ENCODE measurements at places on chromosomes 5 and 9.

GRCh38 chr9:100505564-100506159, 32.7 kb downstream of the TMEFF1 start:
- peak; percentile 44 for DNase-seq

DNA sequence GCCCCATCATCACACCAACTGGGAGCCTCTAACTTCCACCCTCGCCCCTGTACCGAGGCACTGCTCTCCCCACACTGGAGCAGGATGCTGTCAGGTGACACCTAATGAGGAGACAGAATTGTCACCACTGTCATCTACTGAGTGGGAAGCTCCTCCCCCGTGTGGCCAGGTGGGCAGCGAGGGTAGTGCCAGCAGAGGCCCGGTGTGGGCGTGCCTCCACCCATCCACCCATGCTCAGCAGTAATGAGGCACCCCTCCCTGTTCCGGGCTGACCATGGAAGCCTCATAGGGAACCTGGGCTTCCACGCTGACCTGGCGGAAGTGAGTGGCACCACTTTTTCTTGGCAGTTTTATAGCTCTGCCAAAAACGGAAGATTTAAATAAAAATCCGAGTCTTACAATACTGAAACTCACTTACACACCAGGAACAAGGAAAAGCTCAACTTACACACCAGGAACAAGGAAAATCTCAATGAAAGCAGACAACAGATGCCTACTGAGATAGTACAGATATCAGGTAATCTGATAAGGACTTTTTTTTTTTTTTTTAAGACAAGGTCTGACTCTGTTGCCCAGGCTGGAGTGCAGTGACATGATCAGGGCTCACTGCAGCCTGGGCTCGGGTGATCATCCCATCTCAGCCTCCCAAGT, 30.6 kb upstream of the ASS1 start:
- DNase-seq: no peak

- no peak for DNase-seq
Measured at GRCh38 chr5:116739571-116739970, 164.9 kb upstream of the SEMA6A start.

- no peak for DNase-seq
Measured at GRCh38 chr5:172150514-172151425, 37.3 kb downstream of the STK10 start.

- no peak for DNase-seq
Measured at GRCh38 chr9:94922098-94922607, 195.7 kb downstream of the AOPEP start.

DNA sequence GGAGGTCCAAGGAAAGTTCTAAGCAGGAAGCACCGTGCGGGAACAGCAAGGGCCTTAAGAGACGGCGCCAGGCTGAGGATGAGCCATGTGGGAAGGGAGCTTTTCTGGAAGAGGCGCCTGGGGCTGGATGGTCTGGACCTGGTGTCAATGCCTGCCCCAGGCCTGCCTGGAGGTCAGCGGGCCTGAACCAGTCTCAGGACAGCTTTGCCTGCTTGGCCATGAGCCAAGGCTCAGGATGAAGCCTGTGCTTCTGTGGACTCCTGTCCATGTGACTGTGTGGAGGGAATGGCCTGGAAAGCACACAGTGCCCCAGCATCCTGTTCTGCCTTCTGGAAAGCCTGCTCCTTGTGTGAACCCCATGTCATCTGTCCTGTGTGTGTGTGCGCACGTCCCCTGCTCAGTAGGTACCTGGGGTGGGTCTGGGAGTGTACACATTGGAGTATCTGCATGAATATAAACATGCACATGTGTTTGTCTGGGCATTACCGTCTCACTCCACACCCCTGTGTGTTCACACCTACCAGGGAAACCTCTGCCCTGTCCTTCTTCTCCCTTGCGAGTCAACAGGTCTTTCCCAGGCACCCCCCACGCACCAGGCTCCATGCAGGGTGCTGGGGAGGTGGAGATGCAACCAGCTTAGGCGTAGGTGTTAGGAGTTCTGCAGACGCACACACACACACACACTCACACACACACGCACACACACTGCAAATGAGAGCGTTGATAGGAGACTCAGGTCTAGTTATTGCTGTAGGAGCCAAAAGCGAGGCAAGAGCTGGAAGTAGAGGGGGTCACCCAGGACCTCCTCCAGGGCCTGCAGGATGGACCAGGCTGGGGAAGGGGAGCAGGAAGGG, 24.8 kb downstream of the DAB2IP start:
- no peak for DNase-seq

DNA sequence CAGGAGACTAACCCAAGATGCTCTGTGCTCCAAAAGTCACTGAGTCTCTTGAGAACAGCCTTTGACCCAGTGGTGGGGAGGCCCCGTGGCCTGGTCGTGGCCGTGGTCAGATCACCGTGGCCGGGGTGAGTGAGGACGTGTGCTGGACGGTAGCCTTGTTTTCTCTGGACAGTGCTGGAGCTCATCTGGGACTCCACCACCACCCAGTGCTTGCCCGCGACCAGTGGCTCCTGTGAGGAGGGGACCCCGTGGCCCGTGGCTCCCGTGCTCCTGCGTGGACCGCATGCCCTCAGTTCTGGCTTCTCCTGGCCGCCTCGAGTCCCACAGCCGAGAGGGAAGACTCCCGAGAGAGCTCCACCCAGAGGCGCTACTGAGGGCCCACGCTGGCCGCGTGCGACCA, 15.9 kb upstream of the NOTCH1 start:
- DNase-seq: no peak

GRCh38 chr9:134056483-134057306, 11.1 kb downstream of the BRD3 start:
- DNase-seq: no peak

DNA sequence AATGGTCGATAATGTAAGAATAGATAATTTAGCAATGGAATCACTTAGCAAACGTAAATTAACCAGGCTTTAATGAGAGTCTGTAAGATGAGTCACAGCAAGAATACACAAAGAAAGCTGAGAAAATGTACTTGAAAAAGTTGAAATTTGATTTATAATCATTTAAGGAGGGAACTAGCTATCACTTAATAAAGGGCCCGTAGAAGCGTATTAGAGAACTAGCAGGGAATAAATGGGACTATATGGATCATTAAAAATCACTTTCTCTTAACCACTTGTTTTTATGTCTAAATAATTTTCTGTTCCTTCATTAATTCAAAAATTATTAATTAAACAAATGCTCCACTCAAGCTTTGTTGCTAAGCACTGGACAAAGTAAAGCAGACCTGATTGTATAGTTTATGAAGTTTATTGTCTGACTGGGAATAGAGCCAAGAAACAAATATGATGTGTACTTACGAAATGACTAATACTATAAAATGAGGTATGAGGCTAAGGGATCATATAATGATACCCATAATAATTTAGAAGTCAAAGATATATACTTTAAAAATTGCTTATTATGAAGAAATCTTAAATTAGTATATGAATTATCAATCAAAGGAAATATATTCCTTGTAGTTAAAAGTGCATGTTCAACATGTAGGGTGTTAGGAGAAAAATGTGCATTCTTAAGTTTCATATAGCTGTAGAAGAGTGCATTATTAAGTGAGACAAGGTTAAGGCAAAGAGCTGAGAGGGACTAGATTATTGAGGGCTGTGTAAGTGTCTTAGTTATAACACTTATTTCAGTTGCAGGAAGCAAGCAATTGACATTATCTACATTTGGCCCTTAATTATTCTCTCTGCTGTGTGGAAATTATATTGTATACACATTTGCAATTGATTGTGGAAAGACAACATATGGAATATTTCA, 196.8 kb downstream of the PRDM9 start:
- no peak for DNase-seq

- DNase-seq: no peak
Measured at GRCh38 chr5:160792732-160793529, 59.1 kb downstream of the ATP10B start.

DNA sequence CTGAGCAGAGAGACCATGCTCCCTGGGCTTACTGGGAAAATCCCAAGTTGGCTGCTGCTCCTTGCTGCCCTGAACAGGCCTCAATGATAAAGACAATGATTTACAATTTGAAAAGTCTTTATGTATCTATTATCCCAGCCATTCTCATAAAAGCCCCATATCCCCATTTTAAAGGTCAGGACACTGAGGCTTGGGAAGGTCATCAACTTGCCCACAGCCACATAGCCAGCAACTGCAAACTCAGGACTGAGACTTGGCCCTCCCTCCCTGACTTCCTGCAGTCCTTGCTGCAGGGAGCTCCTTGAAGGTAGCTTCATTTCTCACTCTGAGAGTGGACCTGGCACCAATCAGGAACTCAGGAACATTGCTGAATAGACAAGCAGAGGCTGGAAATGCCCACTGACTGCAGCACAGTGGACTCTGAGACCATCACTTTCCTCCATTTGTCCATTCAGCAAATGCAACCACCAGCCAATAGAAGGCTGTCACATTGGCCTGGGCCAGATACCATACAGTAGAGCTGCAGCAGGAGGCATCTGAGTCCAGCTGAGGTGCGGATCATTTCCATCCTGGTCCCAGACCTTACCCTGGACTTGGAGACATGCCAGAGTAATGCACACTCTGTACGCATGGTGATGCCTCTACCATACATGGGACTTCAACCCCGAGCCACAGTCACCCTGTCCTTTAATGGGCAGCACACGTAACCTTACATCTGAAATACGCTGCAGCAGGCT, 18.3 kb downstream of the TNIP1 start:
- no peak for DNase-seq

- DNase-seq: no peak
Measured at GRCh38 chr5:103347716-103348423, 89.3 kb downstream of the MACIR start.

- DNase-seq: no peak
Measured at GRCh38 chr5:169627551-169627950, 9.5 kb upstream of the DOCK2 start.

- DNase-seq: no peak
Measured at GRCh38 chr9:4138180-4138579, 161.7 kb downstream of the GLIS3 start.

- no peak for DNase-seq
Measured at GRCh38 chr9:37517923-37518322, 32.2 kb downstream of the POLR1E start.

DNA sequence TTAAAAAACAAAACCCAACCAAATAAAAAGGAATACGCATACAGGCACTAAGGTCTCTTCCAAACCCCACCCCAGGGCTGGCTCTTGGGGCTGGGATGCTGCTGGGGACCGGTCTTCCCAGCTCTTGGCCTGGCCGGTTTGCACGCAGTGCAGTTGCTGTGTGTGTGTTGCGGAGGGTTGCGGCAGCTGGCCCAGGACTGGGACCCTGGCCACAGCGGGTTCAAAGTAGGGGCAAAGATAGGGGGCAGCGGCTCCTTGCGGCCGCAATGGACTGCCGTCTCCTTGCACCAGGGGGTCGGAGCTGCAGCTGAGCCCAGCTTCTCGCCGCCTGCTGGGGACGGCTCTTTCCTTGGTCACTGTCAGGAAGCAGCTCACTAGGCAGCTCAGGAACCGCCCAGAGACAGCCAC, 5.0 kb downstream of the DMRT3 start:
- DNase-seq: no peak

GRCh38 chr9:97779608-97780007, 73.4 kb upstream of the FOXE1 start:
- DNase-seq: no peak

DNA sequence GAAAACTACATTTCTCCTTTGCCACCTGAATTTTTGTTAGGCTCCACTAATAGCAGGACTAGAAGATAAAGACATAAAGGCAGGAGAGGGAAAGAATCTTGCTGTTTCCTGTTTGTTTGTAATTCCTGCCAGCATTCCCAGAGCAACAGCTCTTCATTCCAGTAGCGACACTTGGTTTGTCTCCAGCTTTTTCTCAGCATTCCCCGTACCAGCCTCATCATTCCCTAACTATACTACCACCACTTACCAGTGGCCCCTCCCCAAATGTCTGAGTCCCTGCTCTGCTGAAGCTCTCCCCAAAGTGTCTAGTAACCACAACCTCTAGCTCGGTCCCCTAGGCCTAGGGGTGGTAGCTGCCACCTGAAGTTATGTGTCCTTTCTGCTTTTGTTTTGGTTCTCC, 18.6 kb downstream of the CETN3 start:
- DNase-seq: no peak

DNA sequence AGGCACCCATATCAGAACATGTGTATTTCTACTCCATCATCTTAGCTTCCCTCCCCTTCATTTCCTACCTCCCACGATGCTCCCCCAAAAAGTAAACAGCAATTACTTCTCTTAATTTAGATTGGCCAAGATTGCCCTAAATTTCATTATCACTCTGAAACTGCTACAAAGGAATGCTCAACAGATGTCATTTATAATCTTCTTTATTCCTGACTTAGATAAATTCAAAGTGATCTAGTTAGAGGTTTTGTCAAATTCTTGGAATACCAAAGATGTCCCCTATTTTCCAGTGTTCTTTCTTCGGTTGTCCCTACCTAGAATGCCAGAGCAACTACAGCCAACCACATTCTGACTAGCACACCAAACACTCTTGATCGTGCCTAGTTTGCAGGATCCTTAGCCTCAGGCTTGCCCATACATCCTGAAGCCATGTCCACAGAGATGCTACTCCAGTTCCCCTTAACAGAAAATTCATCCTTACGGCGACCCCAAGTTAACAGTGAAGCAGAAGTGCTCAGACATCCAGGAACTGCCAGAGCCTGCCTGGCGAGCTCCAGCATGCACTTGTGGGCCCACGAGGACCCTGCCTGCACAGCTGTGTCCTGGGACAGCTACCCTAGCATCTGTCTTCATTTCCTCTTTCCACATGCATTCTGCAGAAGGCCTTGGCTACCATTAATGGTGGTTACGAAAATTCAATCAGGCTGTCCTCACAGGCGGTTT, 31.6 kb downstream of the DAP start:
- DNase-seq: no peak

DNA sequence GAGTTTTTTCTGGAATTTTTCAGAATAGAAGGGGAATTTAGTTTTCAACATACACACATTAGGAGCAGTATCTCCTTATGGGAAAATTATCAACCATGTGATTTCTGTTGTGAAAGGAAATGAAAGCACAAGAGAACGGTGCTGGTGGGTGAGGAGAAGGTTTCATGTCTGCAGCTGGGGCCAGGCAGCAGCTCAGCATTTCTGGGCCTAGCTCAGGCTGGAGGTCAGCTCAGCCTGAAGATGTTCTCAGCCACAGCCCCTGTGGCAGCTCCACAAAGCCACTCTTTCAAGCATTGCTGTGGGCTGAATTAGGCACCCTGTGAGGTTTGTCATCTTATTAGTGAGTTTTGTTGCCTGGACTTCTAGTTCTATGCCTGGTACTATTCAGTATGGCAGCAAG, 90.3 kb downstream of the DIRAS2 start:
- no peak for DNase-seq

- no peak for DNase-seq
Measured at GRCh38 chr5:65203746-65204145, 278.0 kb downstream of the ADAMTS6 start.

DNA sequence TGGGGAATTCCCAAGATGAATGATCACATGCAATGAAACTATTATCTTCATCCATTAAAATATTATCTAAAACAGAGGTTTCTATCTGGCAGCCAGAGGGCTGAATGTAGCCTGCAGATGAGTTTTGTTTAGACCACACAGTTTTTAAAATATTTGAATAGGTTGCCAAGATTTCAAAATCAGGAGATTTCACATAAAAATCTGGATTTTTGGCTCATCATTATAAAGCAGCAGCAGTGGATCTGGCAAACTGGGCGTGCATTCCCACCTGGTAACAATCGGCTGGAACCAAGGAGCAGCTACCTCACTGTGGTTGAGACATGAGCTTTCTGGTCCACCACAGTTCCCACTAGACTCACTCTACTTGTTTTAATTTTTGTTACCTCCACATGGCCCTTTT, 155.1 kb downstream of the BNC2 start:
- DNase-seq: no peak

Data from stimulated activated CD4-positive, alpha-beta T cell treated with anti-CD3 and anti-CD28 coated beads, Interleukin-2, amount 100 ng/mL, for 4 hours (primary cell).